Mucosa of descending colon (tissue), 3 donors: ENCODE measurements at places on chromosomes 5 and 9. TPM values are rescaled to one million over a fixed set of nuclear protein-coding genes. Genes with fewer than 3 reads are reported as not detected.
A peak's percentile ranks its signal among the peaks of the same experiment; 100 is the strongest.

DNA sequence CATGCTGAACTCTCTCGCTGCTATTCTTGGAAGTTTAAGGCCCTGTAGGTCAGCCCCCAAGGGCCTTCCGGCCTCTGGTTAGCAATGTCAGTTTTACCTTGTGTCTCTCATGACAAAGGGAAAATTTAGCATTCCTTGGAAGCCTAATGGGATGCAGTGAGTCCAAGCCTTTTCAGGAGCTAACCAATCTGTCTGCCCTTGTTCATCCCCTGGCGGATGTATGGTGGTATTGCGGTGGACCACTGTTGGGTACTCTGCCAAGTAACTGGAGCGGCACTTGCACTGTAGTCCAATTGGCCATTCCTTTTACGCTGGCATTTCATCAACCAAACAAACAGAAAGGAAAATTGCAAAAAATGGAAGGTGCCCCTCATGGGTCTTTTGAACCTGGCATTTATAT is 318.4 kb upstream of the NMUR2 start:
- DNase-seq = no peak

GRCh38 chr5:177350776-177351391 is 584 bp downstream of the LMAN2 start:
- no peak for DNase-seq

GRCh38 chr9:136222906-136223285 is 18.0 kb upstream of the LHX3 start:
- DNase-seq = no peak

DNA sequence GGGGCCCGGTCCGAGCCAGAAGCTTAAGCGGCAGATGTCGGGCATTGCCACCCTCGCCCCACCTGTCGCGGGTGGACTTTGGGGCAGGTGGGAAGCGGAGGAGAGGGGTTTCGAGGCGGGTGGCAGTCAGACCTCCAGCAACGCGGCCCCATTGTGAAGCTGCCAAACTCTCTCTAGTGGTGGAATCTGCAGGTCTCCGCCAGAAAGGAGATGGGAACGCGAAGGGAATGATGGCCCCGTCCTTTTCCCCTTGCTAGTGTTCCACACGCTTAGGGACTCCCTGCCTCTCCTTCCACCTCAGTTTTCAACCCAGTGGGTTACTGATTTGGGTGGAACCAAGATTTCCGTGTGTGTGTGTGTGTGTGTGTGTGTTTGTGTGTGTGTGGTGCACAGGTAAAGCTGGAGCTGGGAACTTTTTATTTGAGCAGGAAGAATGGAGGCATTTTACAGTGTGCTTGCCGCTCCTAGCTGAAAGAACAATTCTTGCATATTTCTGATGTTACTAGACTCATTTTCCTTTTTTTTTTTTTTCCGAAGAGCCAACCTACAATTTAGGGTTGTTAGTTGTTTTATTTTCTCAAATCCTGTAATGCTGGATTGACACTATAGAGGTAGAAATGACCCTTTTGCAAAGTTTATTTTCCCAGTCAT is 1.3 kb downstream of the MACIR start:
- peak; percentile 72 for DNase-seq

GRCh38 chr9:121650217-121651007 is 1.0 kb upstream of the DAB2IP start:
- DNase-seq = peak; percentile 89

- DNase-seq = no peak
Measured at GRCh38 chr5:82349652-82350051, 71.5 kb upstream of the RPS23 start.

GRCh38 chr5:126736141-126736540 is 40.8 kb upstream of the LMNB1 start:
- no peak for DNase-seq

DNA sequence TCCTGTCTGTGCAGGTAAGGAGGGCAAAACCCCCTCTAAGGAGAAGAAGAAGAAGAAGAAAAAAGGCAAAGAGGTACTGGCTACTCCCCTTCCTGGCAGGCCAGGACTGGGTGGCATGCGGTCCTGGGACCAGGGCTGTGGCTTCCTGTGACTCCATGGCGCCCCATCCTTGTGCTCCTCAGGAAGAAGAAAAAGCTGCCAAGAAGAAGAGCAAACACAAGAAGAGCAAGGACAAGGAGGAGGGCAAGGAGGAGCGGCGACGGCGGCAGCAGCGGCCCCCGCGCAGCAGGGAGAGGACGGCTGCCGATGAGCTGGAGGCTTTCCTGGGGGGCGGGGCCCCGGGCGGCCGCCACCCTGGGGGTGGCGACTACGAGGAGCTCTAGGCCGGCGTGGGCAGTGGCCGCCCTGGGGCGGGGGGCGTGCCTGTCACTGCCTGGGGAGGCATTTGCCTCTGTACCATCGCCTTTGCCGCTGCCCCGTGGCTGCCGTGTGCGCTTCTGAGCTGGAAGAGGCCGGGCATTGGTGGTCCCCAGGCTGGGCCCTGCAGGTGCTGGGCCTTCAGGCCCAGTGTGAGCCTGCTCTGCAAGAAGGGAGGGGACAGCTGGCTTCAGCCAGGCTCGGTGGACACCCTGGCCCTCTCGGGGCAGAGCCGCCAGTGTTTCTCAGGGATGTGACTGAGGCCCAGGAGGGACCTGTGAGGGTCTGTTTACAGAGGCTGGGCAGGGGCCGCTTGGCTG is 2.0 kb upstream of the AJM1 start:
- DNase-seq = peak; percentile 54

GRCh38 chr5:141490271-141490670 is 1.4 kb downstream of the PCDHGC5 start:
- no peak for DNase-seq

GRCh38 chr9:127096208-127096607 is 26.2 kb downstream of the ANGPTL2 start:
- no peak for DNase-seq

DNA sequence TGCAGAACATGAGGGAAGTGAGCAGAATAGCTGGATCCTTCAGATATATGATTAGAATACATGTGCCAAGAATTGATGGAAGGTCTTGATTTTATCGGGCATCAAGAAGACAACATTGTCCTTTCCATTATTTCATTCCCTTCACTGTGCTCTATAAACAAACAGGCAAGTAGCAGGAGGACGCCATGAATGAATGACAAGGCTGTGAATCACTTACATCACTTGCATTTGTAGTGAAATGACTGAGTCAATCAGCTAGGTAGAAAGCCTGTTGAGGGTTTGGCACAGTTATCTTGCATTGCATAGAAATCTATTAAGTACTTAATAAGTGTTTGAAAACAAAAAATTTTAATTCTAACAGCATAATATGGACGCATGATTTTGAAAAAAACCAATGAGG is 548.8 kb upstream of the IZUMO3 start:
- DNase-seq = no peak

- DNase-seq = no peak
Measured at GRCh38 chr5:126852091-126852571, 75.2 kb downstream of the LMNB1 start.

DNA sequence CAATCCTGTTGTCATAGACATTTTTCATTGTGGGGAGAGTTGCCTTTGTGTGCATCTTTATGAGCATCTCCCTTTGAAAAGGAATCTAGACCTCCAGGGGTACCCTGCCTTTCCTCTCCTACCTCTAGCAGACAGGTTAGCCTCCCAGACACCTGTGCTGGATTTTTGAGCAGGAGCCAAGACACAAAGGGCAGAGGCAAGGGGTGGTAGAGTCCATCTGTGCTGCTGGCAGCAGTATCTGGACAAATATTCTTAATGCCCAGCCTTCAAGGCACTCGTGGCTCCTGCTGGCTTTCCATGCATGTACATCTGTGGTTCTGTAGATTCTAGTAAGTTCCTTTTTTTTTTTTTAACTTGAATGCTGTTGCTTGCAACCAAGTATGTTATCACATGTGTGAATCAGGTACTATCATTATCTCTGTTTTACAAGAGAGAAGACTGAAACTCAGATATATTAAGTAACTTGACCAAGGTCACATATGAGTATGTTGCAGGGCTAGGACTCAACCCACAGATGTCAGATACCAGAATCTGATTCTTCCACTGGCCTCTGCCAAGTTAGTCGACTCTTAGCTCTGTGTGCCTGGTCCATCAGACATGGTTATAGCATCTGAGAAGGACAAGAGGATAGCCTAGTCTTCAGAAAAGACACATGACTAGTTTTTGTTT is 32.9 kb upstream of the GPR151 start:
- DNase-seq = no peak

DNA sequence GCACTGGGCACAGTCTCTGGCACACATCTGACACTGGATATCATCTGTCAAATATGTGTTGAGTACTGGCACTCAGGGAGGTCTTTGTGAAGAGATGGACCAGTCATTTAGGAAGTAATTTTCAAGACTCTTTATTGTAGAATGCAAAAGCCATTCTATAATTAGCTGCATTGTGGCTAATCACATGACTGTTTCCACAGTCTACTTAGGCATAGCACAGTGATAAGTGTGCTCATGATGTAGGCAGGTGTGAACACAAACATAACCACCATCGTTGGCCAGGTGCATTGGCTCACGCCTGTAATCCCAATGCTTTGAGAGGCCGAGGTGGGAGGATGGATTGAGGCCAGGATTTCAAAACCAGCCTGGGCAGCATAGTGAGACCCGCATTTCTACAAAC is 62.2 kb downstream of the CFAP77 start:
- DNase-seq = no peak

DNA sequence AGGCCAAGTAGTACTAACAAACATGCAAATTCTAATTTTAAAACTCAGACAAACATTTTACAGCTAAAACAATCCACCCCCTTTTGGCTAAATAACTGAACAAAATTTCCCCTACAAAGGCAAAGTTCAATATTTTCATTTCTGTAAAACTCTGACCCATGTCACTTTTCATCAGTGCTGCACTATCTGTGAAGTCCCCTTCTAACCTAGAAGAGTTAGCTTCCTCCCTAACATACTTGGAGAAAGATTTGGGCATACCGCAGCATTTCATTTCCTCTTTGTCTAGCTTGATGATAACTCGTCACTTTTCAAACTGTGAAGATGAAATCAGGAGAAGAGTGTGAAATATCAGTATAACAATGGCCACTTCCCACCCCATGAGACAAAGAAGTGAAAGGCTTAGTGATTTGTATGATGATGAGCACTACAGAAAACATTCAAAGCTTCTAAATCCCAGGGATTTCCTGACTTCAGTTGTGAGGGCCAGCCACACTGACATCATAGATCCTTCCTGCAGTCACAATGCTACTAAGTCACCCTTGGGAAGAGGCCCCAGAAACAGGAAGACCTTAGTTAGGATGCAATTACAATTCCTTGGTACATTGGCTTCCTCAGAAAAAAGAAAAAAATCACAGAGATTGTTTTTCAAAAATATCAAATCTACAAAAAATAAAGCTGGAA is at the start of gene FAM81B:
Gene FAM81B, plus strand, starts transcription at position 555 of the 681 bp plus-strand sequence. Its CDS starts 24 bp downstream, at position 579.
- DNase-seq = no peak

DNA sequence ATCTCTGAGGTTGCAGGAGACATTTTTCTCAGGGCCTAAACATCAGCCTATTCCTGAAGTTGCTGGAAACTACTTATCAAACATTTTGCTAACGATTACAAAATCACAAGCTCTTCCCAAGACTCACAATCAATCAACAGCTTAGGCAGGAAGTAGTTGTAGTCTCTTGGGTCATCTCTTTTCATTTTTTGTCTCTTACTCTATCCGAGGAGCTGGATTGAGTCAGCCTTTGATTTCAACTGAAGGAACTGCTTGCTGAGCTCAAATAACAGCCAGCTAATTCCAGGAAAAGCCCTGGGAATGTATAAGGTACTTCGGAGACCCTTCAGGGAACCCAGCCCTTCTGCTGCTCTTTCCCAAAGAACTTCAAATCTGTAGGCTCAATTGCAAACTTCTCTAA is 398.9 kb downstream of the PLK2 start:
- DNase-seq = no peak

DNA sequence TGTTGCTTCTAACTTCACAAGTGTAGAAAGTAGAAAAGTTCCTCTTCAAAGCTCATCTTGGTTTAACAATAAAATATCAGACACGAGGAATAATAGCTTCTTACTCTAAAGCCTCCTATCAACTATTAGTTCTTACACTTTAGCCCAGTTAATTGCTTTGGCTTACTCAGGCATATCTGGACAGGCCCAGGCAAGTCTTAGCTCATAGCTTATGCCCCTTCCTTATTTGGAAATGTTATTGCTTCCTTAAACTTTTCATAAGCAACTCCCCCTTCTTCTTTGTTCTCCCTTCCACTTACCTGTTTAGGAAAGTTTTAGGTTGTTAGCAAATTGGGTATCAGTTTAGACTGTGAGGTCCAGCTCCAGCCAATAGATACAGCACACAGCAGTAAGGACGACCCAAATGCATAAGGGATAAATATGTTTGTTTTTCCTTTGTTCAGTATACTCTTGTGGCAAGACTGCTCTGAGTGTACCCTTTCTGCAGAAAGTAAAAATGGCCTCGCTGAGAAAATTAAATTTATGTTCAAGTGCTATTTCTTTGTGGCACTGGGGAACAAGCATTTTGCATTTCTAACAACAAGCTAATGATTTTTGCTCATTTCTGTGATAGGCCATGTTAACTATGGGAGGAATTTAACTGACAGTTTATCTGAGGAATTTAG is 162.1 kb downstream of the SMC2 start:
- no peak for DNase-seq

DNA sequence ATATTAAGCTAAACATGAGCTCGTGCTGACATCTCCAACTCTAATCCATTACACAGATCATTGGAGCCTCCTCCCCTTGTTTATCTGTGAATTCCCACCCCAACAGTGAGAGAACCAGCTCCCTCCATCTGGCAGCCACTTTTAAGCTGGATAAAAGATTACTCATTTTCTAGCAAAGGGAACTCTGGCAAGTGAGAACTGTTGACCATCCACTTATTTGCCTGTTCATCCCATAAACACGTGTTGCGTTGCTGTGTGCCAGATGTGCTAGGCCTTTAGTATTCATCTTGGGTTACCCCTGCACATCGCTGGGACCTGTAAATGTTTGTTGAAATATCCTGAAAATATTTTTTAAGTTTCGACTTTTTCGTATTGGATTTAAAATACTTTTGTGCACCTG is 2.4 kb upstream of the TOR1A start:
- no peak for DNase-seq

DNA sequence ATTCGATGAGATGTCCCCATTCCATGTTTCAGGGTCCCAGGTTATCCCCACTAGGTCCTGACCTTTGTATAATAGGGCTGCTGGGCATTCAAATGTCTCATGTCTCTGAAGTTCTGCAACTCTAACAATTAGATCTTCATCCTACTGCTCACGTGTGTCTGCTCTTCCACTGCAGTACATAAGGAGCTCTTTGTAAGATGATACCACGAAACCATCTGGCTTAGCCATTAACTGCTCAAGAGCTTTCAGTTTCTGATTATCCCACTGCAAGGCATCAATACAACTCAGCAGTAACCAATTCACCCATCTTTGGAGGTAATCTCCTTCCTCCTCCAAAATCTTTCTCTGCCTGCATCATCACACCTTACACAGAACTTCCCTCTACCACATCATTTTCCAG is 49.9 kb upstream of the PPP2CA start:
- no peak for DNase-seq

FAM13B gene
- 25.8 TPM for total RNA-seq

KIAA1958 gene
- total RNA-seq = 9.3 TPM

PCDHB7 gene
- not detected for total RNA-seq

HSPB3 gene
- 4.6 TPM for total RNA-seq

ENTPD8 gene
- 74.8 TPM for total RNA-seq

TPPP gene
- total RNA-seq = 2.2 TPM

PALM2AKAP2 gene
- 0.69 TPM for total RNA-seq

PANK3 gene
- 147 TPM for total RNA-seq

GPR151 gene
- total RNA-seq = not detected

SLC25A2 gene
- 1.5 TPM for total RNA-seq

SLC2A8 gene
- total RNA-seq = 17.3 TPM

SLC24A2 gene
- not detected for total RNA-seq

SLC46A2 gene
- not detected for total RNA-seq

IL9 gene
- not detected for total RNA-seq

PRUNE2 gene
- total RNA-seq = 62.4 TPM
